ENCODE measurements at places on chromosomes 16 and 17. TPM values are rescaled to one million over a fixed set of nuclear protein-coding genes. Genes with fewer than 3 reads are reported as not detected.

GRCh38 chr16:88384222-88385111 lies 1.7 kb downstream of the ZNF469 start:
- no peak for DNase-seq

DNA sequence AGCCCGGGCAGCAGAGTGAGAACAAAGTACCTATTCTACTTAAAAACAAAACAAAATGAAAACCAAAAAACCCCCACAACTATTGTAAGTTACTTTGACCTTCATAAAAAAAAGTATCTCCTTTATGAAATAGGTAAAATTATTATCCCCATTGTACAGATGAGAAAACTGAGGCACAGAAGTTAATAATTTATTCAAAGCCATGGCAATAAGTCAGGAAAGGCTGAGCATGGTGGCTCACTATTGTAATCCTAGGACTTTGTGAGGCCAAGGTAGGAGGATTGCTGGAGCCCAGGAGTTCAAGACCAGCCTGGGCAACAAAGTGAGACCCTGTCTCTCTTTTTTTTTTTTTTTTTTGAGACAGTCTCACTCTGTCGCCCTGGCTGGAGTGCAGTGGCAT lies 30.5 kb downstream of the FCSK start:
- no peak for DNase-seq

- DNase-seq: no peak
Observed at GRCh38 chr17:64775701-64776570, 113.8 kb upstream of the SMURF2 start.

Gene CAMKK1
- total RNA-seq: 8.7 TPM

DNA sequence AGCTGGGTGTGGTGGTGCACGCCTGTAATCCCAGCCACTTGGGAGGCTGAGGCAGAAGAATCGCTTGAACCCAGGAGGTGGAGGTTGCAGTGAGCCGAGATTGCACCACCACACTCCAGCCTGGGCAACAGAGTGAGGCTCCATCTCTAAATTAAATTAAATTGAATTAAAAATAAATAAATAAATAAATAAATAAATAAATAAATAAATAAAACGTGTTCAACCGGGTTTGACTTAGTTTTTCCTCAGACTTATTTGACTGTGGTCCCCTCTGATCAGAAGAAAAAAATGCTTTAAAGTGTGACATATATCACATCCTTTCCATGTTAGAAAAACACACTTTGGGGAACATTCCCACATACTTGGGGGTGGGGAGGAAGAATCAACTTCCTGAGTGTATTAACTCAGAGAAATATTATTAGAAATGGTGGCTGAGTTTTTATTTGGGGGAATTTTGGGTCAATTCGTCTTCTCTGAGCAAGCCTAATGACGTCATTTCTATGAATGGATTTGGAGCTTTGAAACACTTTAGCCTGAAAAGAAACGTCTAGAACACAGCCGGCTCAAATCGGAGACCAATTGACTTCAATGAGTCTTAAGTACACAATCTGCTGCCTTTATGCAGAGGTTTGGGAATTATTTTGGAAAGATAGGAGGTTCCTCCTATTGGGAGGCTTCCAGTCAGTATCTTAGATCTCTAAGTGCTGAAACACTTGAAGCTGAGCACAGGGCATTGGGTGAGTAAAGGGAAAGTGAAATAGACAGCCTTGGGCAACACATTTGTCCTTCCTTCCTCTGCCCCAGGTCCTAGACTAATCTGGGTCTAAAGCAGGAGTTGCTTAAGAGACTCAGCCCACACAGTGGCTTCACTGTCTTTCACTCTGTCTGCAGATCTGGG lies 132.6 kb downstream of the PITPNC1 start:
- no peak for DNase-seq

DNA sequence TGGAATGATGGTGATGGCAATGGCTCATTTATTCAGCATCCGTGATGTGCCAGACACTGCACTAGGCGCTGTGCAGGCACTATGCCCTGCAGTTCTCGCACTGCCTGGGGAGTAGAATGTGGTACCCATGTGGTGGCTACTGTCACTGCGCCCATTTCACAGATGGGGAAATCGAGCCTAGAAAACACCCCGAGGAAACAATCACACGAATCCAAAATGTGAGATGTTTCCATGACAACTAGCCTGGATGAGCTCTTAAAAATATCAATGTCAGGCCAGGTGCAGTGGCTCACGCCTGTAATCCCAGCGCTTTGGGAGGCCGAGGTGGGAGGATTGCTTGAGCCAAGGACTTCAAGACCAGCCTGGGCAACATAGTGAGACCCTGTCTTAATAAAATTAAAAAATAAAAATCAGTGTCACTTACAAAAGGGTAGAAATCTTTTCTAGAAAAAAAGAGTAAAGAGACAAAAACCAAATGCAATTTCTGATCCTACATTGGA lies 57.9 kb upstream of the TNRC6A start:
- DNase-seq: peak; percentile 23

DNA sequence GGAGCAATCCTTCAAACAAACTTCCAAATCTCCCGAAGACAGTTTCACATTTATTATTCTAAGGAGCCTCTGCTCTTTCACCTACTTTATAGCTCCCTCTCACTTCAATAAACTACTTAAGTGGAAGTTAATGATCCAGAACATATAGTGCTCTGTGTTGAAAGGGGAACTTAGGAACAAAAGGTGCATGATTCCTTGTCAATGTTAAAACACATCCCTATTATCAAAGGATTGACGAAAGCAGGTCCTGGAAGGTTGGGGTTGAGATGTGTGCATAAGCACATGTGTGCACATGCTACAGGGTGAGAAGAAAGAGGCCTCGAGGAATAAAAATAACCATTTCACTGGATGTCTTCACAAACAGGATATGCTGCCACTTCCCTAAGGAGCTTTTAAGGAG lies 170.3 kb downstream of the SLC39A11 start:
- DNase-seq: no peak

GRCh38 chr17:17852930-17853329 lies 16.1 kb upstream of the SREBF1 start:
- DNase-seq: no peak

- no peak for DNase-seq
Observed at GRCh38 chr17:66429680-66430079, 127.3 kb downstream of the PRKCA start.

Gene CHD9NB
- total RNA-seq: 4.2 TPM

GRCh38 chr16:554640-555365 lies 5.4 kb upstream of the PRR35 start:
- DNase-seq: no peak

- peak; percentile 85 for DNase-seq
Observed at GRCh38 chr17:951325-952132, 28.0 kb downstream of the NXN start.

DNA sequence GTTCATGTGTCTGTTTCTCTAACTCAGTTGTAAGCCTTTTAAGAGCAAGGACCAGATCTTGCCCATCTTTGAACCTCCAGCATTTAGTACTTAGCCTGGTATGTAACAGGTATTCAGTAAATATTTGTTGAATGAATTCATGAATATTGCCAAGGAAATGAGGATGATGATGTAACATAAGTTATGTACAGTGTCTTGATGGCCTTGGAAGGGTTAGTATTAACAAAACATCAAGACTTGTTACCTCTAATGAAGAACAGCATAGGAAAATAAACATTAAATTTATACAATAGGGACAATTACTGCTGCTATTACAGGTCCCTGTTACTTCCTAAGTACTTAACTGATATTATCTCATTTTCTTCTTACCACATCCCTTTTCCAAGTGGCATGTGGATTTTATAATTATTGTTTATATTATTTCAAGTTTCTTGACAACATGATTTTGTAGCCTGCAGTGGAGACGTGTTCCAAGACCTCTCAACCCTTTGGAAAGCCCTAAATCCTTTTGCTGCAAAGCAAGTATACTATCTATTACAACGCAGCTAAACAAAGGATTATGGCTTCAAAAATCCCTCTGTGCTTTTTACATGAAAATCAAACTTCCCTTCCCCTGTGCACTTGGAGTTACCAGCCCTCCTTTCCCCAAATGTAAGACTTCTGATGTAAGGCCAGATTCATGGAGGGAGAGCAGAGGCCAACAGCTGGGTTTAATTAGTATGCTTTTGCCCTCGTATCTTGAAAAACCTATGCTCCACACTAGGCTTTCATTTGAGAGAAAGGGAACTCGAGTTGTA lies 77.4 kb upstream of the SMIM36 start:
- DNase-seq: no peak
